ENCODE measurements at places on chromosomes 13 and 19.

- DNase-seq: peak; percentile 97
Measured at GRCh38 chr19:43474986-43475705, 9.7 kb upstream of the LYPD3 start.

- peak; percentile 15 for DNase-seq
Measured at GRCh38 chr13:20193907-20194631, 1.3 kb upstream of the GJB2 start.

DNA sequence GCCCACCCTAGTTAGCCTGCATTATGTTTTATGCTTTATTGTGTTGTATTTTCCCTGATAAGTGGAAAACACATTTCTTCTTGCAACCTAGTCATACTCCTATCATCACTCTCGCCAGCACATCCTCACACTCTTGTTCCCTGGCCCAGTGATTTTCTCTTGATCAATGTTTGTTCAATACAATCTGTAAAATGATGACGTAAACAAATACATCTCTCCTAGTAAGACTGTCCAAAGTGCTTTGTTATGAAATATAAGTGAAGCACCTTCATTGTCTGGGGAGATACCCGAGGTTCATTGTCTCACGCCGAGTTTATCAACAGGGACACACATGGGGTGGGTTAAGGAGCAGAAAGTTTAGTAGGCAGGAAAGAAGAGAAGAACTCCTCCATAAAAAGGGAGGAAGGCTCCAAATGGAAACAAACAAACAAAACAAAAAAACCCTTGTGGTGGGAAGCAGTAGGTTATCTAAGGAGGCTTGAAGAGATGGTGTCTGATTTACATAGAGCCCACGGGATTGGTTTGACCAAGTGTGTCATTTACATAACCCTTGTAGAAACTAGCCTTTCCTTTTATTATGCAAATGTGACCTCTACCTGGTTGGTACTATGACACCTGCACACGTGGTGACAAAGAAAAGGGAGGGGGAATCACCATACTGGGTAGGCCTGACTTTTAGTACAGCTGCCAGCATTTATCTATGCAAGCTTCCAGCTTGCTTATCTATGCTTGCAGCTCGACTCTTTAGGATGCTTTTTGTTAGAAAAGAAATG, 1317.9 kb upstream of the SPRY2 start:
- DNase-seq: no peak

DNA sequence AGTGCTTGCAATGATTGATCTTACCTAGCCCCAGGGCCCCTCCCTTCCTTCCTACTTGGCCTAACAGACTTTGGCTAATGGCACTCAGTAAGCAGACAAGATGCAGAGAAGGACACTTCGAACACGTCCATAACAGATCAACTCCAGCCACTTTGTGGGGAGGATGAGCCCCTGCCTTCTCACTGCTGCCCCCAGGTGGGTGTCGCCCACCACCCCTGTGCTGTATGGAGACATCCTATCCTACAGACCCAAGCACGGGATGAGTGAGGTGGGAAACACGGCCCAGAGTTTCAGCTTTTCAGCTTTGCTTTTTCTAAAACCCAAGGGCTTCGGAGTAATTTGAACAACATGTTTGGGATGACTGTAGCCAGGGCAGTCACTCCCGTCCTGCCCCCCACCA, 5.5 kb downstream of the SLC7A1 start:
- DNase-seq: no peak

DNA sequence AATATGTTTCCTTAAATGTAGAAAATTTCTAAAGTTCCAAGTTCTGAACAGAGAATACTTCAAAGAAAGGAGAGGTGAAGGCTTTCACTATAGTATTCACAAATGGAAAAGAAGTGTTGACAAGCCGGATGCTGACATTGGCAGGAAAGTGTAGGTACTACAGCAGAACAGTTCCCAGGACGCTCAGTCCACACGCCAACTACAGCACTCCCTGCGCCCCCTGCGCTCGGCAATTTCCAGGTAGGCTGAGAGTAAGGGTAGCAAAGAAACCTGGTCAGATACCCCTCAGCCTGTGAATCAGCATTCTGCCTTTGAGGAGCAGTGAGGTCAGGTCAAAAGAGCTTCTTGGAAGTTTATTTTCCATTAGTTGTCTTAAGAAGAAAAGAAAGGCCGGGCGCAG, 115.3 kb downstream of the NALCN start:
- DNase-seq: no peak

- no peak for DNase-seq
Measured at GRCh38 chr13:80821466-80821865, 480.5 kb upstream of the SPRY2 start.

DNA sequence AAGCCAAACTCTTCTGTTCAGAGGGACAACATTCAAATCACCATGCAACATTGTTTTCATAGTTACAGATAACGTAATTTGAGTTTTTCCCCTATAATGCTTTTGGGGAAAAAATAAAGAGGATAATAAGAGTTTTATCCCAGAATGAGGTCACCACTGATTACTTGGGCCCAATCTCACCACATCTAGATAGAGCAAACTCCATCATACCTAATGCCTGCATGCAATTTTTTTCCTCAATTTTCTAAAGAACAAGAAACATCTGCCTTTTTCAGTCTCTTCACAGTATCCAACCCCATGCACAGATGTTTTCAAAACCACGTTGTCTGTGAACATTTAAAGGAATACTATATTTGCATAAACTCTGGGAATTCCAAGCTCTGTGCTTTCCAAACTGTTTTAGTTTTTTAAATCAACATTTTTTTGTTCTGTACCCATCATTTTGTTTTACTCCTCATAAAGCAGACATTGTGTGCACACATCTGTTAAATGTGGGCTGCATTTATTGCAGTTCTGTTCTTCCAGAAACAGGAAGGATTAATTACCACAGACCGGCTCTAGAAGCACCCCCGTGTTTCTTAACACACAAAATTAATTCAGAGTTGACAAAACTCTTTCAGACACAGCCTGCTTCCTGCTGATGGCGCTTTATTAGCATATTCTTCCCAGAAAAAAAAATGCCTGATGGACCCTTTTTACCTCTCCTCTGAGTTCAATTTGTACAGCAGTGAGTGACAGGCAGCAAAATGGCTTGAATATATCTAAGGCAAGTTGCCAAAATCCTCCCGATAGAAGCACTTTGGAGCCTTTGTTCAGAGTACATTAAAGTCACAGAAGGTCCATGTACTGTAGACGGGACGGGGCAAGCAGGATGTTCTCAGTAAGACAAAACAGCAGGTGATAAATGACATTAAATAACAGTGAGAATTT, 1171.9 kb downstream of the EFNB2 start:
- no peak for DNase-seq

DNA sequence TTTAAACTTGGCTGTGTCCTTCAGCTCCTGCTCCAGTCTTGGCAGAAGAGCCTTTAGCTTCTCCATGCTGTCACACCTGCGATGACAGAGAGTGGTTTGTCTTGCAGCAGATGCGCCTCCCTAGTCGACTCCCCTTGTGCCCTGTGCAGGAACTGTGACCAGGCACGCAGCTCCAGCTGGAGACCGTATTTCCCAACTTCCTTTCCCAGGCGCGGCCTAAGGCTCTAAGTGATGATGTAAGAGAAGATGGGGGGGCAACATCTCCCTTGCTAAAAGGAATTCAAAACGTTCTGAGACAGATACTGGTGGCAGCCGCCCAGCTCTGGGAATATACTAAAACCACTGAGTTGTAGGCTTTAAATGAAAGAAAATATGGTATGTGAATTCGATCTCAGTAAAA, 16.3 kb downstream of the DCUN1D2 start:
- DNase-seq: no peak

GRCh38 chr19:43290568-43291359, 21.4 kb upstream of the PSG9 start:
- DNase-seq: peak; percentile 14

- DNase-seq: no peak
Measured at GRCh38 chr13:60363288-60363687, 33.7 kb upstream of the TDRD3 start.

DNA sequence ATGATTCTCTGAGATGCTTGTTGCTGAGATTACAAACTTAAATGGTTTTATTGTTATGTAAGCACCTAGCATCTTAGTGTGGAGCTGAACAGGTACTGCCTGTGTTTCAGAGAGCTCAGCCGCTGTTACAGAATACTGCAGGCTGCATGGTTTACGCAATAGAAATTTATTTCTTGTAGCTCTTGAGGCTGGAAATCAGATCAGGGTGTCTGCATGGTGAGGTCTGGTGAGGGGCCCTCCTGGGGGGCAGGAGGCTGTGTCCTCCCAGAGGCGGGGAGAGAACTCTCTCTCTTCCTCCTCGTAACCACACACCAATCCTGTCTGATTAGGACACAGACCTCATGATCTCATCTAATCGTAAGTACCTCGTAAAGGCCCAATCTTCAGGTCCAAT, 13.1 kb downstream of the ATP11A start:
- no peak for DNase-seq

GRCh38 chr13:106796280-106797047, 228.5 kb upstream of the ARGLU1 start:
- DNase-seq: no peak

GRCh38 chr19:28609091-28609755, 603.7 kb downstream of the UQCRFS1 start:
- no peak for DNase-seq

GRCh38 chr19:38360839-38361631, 13.3 kb upstream of the PSMD8 start:
- DNase-seq: no peak

DNA sequence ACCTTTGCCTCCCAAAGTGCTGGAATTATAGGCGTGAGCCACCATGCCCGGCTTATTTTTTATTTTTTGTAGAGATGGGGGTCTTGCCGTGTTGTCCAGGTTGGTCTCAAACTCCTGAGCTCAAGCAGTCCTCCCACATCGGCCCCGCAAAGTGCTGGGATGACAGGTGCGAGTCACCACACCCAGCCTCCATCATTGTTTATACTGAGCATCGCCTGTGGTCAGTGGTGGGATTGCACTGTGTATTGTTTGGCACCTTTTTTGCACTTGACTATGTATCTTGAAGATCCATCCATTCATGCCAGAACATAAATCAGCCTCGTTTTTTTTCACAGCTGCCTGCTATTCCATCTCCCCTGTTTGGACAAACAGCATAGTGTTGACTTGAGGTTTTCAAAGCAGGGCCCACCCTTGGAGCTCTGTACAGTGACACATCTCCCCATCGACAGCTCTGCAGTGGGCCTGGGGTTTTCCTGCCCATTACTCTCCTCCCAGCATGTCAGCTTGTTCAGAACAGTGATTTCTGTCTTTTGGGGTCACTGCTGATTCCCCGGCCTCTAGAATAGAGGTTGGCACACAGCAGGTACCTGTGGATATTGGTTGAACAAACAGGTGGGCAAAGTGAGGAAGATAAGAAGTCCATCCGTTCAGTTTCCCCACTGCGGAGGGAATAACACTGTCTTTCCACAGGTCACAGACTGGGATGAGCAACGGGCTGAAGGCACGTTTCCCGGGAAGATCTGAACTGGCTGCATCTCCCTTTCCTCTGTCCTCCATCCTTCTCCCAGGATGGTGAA, 8.2 kb upstream of the UPK1A start:
- no peak for DNase-seq

GRCh38 chr13:36293497-36293896, 4.1 kb downstream of the CCDC169 start:
- no peak for DNase-seq

DNA sequence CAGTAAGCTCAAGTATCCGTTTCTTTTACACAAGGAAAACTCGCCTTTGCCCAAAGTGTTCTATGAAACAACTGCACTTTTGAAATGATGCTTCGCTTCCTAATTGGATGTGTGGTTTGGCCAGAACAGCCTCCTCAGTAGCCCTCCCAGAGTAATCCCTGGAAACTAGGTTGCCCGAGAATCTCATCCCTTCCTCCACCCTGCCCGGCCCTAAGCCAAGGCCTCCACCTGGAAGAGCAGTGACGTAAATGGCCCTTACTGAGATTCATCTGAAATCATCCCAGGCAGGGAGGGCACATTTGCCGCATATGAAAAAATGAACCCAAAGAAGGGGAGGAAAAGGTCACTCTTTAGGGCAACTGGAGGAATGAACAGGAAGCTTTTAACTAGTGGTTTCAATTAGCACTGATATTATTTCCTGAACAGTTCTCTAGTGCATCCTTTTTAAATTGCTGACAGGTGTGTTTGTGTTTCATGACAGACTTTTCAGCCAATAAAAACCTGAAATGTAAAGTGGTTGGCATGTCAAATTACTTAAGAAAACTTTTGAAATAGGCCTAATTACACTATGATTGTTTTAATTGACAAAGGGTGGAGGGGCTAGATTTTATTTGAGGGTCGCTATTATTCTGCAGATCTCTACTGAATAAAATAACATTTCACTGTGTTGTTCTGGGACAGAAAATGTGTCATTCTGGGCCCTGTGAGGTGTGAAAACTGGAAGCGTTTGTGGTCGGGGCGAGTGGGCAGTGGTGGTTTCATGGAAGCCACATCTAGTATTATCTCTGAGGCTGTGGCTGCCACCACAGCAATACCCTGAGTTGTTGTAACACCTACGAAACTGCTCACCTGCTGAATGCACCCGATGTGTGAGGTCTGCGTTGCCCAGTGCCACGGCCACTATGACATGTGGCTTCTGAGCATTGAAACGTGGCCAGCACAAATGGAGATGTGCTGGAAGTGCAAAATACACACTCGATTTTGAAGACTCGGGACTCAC, 112.1 kb downstream of the ZIC5 start:
- no peak for DNase-seq

DNA sequence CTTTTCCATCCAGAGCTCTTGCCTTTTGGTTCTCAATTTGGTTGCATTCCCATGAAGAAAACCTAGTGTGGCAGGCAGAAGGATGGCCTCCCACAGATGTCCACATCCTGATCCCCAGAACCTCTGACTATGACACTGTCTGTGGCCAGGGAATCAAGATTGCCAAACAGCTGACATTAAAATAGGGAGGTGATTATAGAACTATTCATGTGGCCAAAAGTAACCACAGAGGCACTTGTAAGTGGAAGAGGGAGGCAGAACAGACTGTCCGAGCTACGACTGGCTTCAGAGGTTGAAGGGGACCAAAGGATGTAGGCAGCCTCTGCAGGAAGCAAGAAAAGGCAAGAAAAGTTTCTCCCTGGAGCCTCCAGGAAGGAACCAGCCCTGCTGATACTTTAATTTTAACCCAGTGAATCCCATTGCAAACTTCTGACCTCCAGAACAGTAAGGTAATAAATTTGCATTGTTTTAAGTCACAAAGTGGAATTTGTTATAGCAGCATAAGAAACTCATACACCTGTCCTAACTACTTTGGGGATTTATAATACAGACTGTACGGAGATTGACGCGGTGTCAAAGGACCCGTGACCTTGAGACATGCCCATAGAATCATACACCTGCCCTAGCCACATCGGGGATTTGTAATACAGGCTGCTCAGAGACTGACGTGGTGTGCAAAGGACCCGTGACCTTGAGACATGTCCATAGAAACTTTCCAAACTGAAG, 106.5 kb downstream of the ATP11A start:
- no peak for DNase-seq
